Kidney glomerular epithelial cell (primary cell): ENCODE measurements at places on chromosomes 16 and 17.

DNA sequence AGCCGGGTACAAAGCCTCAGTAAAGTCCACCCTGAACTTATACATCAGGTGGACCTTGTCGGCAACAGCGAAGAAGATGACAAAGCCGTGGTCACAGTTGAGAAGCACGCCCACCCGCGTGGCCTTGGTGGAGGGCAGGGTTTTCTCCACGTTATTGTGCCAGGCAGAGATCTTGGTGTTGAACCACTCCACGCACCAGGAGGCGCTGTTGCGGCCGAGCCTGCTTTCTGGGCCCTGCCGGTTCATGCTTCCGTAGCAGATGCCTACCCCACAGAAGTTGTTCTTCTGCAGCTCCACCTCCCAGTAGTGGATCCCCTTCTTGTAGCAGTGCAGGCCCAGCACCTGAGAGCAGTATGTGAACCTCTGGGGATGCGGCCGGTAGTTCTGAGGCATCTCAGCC, 22.1 kb downstream of the TRIM25 start:
- no peak for DNase-seq

DNA sequence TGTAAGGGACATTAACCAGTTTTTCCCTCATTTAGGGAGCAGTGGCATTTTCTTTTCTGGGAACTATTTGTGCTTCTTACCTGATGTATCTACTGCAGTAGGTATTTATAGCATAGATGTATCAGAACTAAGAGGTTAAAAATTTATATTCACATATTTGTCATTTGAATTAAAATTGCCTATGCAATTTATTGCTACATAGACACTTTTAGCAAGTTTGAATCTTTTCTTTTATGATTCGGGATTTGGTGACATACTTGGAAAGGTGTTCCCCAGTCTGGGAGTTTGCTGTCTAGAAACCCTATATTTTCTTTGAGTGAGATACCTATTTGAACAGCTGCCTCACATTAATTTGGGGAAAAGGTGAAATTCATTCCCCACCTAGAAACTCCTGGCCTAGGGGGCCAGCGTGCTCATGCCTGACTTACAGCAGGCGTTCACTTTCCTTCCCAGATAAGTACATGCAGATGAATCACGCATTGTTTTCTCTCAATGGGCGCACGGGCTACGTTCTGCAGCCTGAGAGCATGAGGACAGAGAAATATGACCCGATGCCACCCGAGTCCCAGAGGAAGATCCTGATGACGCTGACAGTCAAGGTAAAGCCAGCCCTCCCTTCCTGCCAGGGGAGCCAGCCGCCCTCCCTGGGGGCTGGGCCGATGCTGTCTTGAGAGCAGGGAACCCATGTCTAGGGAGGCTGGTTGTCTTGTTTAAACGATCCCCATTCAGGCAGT, 73.8 kb downstream of the SDR42E1 start:
- no peak for DNase-seq

GRCh38 chr17:61284174-61284573, 115.5 kb upstream of the TBX2 start:
- peak; percentile 31 for DNase-seq

DNA sequence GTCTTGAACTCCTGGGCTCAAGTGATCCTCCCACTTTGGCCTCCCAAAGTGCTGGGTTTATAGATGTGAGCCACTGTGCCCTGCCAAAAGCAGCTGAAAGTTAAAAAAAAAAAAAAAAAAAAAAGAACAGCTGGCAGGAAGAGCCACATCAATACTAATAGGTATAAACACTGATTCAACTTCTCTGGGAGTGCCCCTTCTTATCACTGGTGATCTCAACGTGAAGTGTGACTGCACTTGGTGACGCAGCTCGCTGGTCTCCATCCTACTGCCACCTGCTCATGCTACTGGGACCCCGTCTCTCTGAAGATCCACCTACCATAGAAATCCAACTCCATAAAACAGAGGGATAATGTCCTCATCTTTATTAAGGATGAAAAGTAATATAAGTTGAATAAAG, 40.8 kb downstream of the RNF157 start:
- no peak for DNase-seq

- DNase-seq = peak; percentile 88
Measured at GRCh38 chr17:41548844-41549595, 20.9 kb upstream of the KRT19 start.

- no peak for DNase-seq
Measured at GRCh38 chr16:82999711-83000110, 372.9 kb downstream of the CDH13 start.

DNA sequence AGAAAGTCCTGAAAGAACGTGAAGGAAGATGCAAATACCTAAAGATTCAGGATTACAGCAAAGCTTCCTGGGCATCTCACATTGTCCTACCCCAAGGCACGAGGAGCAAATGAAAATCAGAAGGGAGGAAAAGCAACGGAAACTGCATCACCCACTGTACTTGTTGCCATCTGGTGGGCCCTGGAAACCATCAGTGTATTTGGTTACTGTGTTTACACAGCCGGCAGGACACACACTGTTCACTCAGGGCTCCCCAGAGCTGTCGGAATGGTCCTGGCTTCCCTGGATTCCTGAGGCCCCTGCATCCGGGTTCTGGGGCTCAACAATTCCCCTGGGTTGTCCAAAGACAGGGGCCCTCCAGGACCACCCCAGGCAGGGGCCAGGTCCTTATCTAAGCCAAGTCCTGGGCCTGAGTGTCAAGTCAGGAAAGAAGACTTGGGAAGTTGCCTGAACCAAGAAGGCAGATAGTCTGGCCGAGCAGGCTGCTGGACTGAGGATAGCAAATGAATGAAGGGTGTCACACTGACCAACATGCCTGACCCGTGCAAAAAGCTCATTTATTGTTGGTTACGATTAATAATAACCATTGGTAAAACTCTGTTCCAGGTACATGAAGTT, 52.8 kb downstream of the SOX9 start:
- no peak for DNase-seq

GRCh38 chr17:14458724-14459123, 157.8 kb downstream of the HS3ST3B1 start:
- DNase-seq = no peak

DNA sequence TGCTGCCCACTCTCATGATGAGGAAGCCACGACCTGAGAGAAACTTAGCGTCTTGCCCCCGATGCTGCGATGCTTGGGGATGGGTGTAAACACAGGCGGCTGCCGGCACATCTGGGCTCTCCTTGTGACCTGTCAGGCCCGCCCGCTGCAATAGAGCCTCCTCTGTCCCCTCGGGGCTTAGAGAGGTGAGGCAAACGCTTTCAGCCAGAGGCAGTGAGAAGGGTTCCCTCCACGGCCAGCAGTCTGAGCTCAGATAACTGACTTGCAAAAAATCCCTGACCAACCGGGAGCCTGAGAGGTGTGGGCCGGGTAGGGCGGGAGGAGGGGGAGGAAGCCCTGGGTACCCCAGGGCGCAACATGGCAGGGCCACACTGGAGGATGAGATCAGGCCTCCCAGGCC, 260.6 kb downstream of the C16orf95 start:
- DNase-seq = no peak

DNA sequence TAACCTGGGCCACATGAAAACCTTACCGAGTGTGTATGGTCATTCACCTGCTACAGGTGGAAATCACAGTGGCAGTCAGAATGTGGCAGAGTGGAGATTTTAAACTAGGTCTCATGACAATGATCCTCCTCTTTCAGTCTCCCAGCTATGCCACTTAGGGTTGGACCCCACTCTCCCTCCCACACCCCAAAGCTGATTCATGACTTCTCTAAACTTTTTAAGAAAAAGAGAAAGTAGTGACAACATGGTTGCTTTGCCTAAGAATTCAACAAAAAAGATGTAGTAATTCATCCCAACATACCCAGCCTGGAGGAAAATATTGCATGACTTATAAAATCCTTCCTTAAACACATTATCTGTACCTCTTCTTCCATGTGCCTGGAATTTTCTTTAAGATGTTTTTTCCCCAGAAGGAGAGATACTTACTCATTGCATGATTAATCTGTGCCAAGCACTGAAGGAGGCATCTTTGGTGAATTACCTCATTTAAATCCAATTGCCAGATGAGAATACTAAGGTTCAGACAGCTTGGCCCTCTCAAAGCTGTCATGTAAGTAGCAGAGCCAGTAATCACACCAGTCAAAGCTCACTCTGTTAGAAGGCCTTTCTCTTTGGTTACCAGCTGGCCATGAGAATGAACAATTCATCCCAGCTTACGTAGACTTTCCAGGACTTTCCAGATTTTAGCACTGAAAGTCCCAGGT, 119.9 kb downstream of the COPRS start:
- peak; percentile 54 for DNase-seq

DNA sequence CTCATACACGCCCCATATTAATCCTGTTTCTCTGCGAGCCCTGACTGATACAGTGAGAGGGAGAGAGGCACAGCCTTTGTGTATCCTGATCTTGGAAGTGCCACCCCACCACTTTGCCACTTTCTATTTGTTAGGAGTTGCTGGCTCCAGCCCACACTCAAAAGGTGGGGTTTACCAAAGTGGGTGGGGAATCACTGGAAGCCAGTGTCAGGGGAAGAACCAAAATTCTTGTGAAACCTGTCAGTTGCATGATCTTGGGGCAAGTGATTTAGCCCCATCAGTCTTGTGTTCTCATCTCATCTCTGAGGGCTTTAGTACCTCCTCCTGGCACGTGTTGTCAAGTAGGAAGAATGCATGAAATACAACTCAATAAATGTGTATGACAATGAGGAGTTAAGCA, 119.5 kb downstream of the SOX9 start:
- DNase-seq = no peak

- DNase-seq = peak; percentile 55
Measured at GRCh38 chr17:62823111-62823893, 15.2 kb upstream of the MARCHF10 start.

DNA sequence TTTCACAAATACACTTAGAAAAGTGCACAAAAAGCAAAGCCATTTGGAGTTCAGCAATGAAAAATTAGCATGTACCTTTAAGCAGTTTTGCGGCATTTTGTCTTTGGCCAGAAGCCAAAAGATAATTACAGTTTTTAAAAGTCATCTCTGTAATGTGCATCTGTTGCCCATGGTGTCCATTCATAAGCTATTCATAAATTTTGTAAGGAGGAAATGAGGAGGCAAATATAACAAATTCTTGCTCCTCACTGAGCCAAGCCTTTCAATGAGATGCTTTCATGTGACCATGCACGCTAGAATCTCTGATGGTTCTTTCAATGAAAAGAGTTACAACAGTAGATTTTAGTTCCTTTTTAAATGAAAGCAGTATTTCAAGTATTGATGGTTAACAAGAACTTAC, 247.1 kb upstream of the MON1B start:
- no peak for DNase-seq

- no peak for DNase-seq
Measured at GRCh38 chr16:67246756-67247191, 507 bp downstream of the FHOD1 start.

- no peak for DNase-seq
Measured at GRCh38 chr17:78174870-78175642, 6.7 kb downstream of the SYNGR2 start.

GRCh38 chr17:43438626-43439025, 39.8 kb downstream of the ARL4D start:
- no peak for DNase-seq

DNA sequence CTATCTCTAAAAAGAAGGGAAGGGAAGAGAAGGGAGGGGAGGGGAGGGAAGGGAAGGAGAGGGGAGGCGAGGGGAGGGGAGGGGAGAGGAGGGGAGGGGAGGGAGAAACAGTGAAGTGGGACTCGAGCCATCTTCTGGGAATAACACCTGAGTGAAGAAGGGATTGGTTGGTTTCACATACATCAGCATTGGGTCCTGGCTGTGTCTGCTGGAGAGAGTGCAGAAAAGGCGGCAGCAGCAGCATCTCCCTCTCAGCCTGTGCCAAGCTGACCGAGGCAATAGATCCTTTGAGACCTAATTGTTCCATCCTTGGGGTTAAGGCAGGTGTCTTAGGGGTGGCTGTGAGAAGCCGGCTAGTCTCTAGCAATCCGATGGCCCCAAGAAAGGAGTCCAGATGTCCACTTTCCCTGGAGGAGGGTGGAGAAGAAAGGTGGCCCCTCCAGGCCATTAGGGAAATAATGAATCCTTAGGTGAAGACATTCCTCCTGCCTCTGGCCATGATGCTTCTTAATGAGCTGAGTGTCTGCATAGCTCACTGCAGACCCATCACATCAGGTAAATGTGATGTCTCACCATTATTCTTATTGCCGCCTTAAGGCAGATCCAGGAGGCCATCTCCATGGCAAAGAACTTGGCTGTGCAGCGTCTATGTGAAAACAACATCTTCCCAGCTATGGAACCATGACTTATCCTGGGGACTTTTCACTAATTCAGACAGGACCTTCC, 71.6 kb downstream of the WIPI1 start:
- DNase-seq = no peak

DNA sequence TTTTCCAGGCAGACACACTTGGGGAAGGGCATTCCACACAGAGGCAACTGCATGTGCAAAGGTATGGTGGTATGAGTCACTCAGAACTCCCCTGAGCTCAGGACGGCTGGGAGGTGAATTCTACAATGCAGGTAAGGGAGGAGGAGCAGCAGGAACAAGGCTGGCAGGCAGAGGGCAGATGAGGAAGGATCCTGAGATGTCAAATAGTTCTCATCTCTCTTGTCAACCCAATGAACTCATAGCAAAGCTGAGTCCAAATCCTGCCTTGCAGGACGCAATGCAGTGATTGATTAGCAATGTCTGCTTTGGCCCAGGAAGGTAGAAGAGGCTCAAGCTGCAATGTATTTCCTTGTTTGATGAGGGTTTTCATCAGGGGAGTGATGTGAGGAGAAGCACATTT, 243.5 kb downstream of the XYLT1 start:
- DNase-seq = no peak

DNA sequence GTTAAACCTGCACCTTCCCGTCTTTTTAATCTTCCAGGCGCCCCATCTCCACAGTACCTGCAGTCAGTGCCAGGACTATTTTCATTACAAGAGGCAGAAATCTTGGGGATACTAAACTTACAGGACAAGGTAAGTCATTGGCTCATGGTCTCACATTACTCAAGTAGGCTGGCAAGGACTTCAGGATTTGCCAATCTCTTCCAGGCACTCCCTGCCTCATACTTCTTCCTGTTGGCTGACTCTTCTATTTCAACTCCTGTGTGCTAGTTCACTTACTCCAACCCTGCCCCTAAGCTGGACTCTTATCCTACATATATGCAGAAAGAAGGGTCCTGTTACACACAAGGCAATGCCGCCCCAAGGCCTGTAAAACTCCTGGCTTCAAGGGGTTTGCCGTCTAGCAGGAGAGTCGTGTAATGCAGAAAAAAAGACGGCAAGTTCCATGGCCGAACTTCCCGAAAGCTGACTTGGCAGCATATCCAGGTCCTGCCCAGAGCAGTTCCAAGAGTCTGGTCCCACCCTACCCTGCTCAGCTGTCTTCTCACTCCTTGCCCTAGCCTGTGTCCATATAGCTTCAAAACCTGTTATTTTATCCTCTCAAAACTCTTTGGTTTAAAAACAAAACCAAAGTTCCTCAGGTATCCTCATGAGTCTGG, 14.8 kb downstream of the ERN1 start:
- no peak for DNase-seq
